ENCODE measurements at places on chromosomes 2 and 18. TPM values are rescaled to one million over a fixed set of nuclear protein-coding genes. Genes with fewer than 3 reads are reported as not detected.

SERPINB4 gene
- not detected for total RNA-seq

GRCh38 chr2:235413064-235413463 is 80.8 kb upstream of the AGAP1 start:
- H3K4me1 ChIP-seq, result no peaks in the 10 kb centered on the region
- no peak overlapping the region for H3K4me3 ChIP-seq
- H3K27ac ChIP-seq, result no peak overlapping the region
- no peak for DNase-seq
- no peaks in the 10 kb centered on the region for H3K36me3 ChIP-seq
- H3K27me3 ChIP-seq, result no peaks in the 10 kb centered on the region

HOXD10 gene
- total RNA-seq, result not detected

ANKRD44 gene
- total RNA-seq, result 291 TPM

- H3K36me3 ChIP-seq, result no peaks in the 10 kb centered on the region
- H3K4me1 ChIP-seq, result no peaks in the 10 kb centered on the region
- no peak for DNase-seq
Observed at GRCh38 chr2:159042115-159042850, 73.8 kb downstream of the TANC1 start.

DNA sequence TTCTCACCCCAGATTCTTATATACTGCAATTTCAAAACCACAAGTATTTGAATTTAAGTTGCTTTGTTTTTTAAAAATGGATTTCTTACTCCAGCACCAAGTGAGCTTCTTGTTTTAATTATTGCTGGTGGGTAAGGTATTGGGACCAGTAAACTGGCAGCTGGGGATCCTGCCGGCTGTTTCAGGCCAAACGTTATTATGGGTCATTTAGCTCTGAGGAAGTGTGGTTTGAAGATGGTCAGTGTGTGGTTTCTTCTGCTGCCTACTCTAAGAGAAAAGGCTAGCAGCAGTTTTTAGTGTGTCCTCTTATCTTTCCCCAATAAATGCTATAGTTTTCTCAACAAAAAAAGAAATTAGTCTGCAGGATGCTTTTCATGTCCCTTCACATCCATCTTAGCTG is 30.6 kb downstream of the CFAP221 start:
- no peaks in the 10 kb centered on the region for H3K4me1 ChIP-seq
- no peak for DNase-seq
- no peak overlapping the region for H3K27ac ChIP-seq
- no peaks in the 10 kb centered on the region for H3K27me3 ChIP-seq
- H3K4me3 ChIP-seq, result no peak overlapping the region

GRCh38 chr18:3525870-3526420 is 76.0 kb downstream of the TGIF1 start:
- H3K4me1 ChIP-seq, result no peaks in the 10 kb centered on the region
- DNase-seq, result peak; percentile 14
- H3K27ac ChIP-seq, result no peak overlapping the region
- no peaks in the 10 kb centered on the region for H3K27me3 ChIP-seq
- no peaks in the 10 kb centered on the region for H3K36me3 ChIP-seq
- H3K4me3 ChIP-seq, result peak overlapping the region; percentile 15

ESPNL gene
- total RNA-seq, result 0.27 TPM

- H3K4me1 ChIP-seq, result no peaks in the 10 kb centered on the region
- H3K27me3 ChIP-seq, result no peaks in the 10 kb centered on the region
- no peak overlapping the region for H3K27ac ChIP-seq
- H3K36me3 ChIP-seq, result peaks cover 12% of the 10 kb centered on the region
- no peak for DNase-seq
Observed at GRCh38 chr2:213315168-213315876, 31.1 kb downstream of the SPAG16 start.

ZNF521 gene
- total RNA-seq, result not detected

GRCh38 chr2:135762022-135762421 is 20.4 kb downstream of the UBXN4 start:
- H3K27ac ChIP-seq, result no peak overlapping the region
- no peaks in the 10 kb centered on the region for H3K4me1 ChIP-seq
- peaks cover 25% of the 10 kb centered on the region for H3K36me3 ChIP-seq
- no peaks in the 10 kb centered on the region for H3K27me3 ChIP-seq
- no peak overlapping the region for H3K4me3 ChIP-seq

- no peaks in the 10 kb centered on the region for H3K27me3 ChIP-seq
- H3K4me3 ChIP-seq, result no peak overlapping the region
- no peaks in the 10 kb centered on the region for H3K4me1 ChIP-seq
- DNase-seq, result no peak
- H3K36me3 ChIP-seq, result no peaks in the 10 kb centered on the region
Observed at GRCh38 chr18:39481281-39481680, 1915.7 kb upstream of the CELF4 start.

DNA sequence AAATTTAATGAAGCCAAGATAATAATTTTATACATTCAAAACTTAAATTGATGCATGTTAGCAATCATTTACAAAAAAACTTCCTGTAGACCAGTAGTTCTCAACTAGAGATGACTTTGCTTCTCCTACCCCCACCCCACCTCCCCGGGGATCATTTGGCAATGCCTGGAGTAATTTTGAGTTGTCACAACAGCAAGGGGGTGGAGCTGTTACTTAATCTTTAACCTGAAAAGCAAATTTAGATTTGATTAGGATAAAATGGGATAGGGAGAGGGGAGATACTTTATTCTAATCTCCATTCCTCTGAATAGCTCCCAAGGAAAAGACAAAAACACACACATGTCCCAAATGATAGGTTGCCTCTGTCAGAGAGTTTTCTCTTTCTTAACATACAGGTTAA is 4.2 kb downstream of the SLC40A1 start:
- peaks cover 17% of the 10 kb centered on the region for H3K4me1 ChIP-seq
- H3K27me3 ChIP-seq, result no peaks in the 10 kb centered on the region
- no peak for DNase-seq
- no peak overlapping the region for H3K4me3 ChIP-seq

GRCh38 chr2:74835831-74836674 is 2.1 kb downstream of the HK2 start:
- peak; percentile 47 for DNase-seq
- H3K27ac ChIP-seq, result peak overlapping the region; percentile 67
- peaks cover 41% of the 10 kb centered on the region for H3K4me1 ChIP-seq
- no peaks in the 10 kb centered on the region for H3K27me3 ChIP-seq
- H3K4me3 ChIP-seq, result peak overlapping the region; percentile 72

GRCh38 chr2:123518367-123518766 is 506.7 kb upstream of the CNTNAP5 start:
- H3K4me1 ChIP-seq, result no peaks in the 10 kb centered on the region
- H3K36me3 ChIP-seq, result no peaks in the 10 kb centered on the region
- no peak for DNase-seq
- no peak overlapping the region for H3K27ac ChIP-seq
- no peak overlapping the region for H3K4me3 ChIP-seq

GRCh38 chr2:182224669-182225068 is 202.2 kb downstream of the PDE1A start:
- H3K4me3 ChIP-seq, result no peak overlapping the region
- H3K27me3 ChIP-seq, result no peaks in the 10 kb centered on the region
- H3K36me3 ChIP-seq, result no peaks in the 10 kb centered on the region

GRCh38 chr2:192126912-192127311 is 67.8 kb downstream of the TMEFF2 start:
- H3K4me1 ChIP-seq, result no peaks in the 10 kb centered on the region
- H3K27ac ChIP-seq, result no peak overlapping the region
- H3K27me3 ChIP-seq, result no peaks in the 10 kb centered on the region

DNA sequence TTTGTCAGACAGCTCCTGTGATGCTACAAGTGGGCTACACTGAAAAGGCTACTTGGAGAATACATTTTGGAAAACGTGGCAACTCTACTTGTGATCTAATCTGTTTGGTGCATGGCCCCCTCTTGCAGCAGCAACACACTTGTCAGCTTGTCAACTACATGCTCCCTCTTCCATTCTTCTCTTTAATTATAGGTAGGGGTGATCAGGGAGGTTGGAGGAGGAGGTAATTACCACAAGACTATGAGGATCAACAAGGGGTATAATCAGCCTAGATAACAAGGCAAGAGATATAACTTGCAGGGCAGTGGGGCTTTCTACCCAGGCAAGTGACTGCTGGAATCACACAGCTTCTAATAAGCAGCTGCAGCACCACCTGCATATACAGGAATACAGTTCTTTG is 104.9 kb downstream of the ACVR1 start:
- H3K4me3 ChIP-seq, result no peak overlapping the region
- H3K4me1 ChIP-seq, result no peaks in the 10 kb centered on the region
- no peak for DNase-seq
- H3K36me3 ChIP-seq, result no peaks in the 10 kb centered on the region
- no peaks in the 10 kb centered on the region for H3K27me3 ChIP-seq

GRCh38 chr18:21179590-21180220 is 62.3 kb upstream of the GREB1L start:
- DNase-seq, result peak; percentile 14
- H3K27me3 ChIP-seq, result no peaks in the 10 kb centered on the region
- no peaks in the 10 kb centered on the region for H3K36me3 ChIP-seq
- no peak overlapping the region for H3K4me3 ChIP-seq
- no peak overlapping the region for H3K27ac ChIP-seq

DNA sequence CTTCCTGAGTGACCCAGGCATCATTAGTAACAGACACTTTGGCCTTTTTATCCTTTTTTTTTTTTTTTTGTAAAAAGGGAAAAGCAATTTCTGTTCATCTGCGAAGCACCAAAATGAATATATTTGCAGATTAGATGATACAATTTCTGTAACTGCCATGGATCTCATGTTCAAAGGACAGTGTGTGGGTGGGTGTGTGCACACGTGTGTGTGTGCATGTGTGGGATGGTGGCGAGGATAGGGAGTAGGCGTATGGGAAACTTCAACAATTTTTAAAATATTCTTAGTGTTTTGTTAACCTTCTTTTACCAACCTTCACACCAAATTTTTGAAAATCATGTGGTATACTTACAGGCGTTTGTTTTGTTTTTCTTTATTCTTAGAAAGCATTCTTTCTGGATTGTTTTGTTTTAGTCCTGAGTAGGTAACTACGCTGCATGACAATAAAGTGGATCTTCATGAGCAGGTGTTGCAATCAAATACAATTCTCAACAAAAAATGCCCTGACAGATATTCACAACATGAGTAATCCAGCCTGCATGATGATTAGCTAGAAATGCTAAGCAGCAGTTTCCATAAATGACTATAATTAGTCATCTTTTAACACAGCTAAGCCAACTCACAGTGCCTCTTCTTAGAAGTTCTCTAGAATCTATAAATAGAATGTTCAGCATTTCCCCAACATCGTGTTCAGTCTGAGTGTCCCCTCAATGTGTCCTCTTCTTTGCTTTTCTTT is 53.5 kb upstream of the RMDN2 start:
- no peak for DNase-seq
- H3K27ac ChIP-seq, result no peak overlapping the region
- H3K36me3 ChIP-seq, result no peaks in the 10 kb centered on the region
- no peaks in the 10 kb centered on the region for H3K4me1 ChIP-seq

GRCh38 chr2:17298453-17298852 is 219.8 kb downstream of the RAD51AP2 start:
- no peaks in the 10 kb centered on the region for H3K27me3 ChIP-seq
- no peak overlapping the region for H3K27ac ChIP-seq
- H3K4me3 ChIP-seq, result no peak overlapping the region
- no peak for DNase-seq
- H3K4me1 ChIP-seq, result no peaks in the 10 kb centered on the region

- H3K4me1 ChIP-seq, result no peaks in the 10 kb centered on the region
- no peak for DNase-seq
- no peaks in the 10 kb centered on the region for H3K36me3 ChIP-seq
- no peak overlapping the region for H3K4me3 ChIP-seq
- H3K27me3 ChIP-seq, result no peaks in the 10 kb centered on the region
Observed at GRCh38 chr2:36329251-36329650, 26.3 kb upstream of the CRIM1 start.

DNA sequence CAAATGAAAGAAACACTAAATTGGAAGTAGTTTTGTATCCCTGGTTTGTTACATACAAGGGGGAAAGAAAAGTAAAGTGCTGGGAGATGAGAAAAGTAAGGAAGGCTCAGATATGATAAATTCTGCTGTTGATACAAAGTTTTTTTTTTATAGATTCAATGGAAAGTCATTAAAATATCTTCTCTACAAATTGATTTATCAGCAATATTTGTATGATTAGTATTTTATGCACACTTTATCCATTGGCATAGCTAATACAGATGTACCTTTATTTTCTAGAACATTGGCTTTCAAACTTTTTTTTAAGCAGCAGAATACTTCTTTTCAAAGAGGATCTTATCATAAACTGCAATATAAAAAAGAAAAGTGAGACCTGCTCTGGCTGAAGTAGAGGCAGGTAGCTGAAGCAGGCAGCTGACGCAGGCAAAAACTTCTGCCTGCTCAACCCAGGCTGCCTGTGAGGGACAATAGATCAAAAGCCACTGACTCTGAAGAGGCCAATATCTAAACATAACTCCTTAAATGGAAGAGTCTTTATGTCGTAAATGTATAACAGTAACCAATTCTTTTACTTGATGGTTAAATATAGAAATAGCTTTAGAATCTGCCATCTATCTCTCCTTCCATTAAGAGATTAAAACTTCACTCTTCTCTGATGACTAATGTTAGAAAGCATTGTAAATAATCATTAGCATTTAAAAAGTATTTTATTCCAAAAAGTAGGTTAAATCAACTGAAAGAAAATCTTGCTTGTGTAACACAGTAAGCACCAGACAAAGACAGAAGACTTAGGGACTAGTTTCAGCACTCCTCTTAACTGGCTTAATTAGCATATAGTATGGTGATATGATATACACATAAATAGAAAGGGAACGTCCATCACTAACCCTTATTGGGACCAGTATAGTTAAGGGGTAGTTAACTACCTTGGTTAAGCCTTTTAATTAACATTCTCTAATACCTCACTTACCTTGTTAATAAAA is 174.2 kb downstream of the SLC39A10 start:
- DNase-seq, result no peak
- H3K36me3 ChIP-seq, result no peaks in the 10 kb centered on the region
- H3K27ac ChIP-seq, result no peak overlapping the region
- H3K4me3 ChIP-seq, result no peak overlapping the region
- peaks cover 7% of the 10 kb centered on the region for H3K27me3 ChIP-seq

ABCB11 gene
- total RNA-seq, result not detected

- H3K27ac ChIP-seq, result no peak overlapping the region
- H3K4me3 ChIP-seq, result no peak overlapping the region
- DNase-seq, result no peak
- H3K27me3 ChIP-seq, result no peaks in the 10 kb centered on the region
- H3K4me1 ChIP-seq, result no peaks in the 10 kb centered on the region
Observed at GRCh38 chr2:238720232-238720672, 127.6 kb upstream of the TWIST2 start.

- DNase-seq, result no peak
- no peak overlapping the region for H3K27ac ChIP-seq
- H3K36me3 ChIP-seq, result no peaks in the 10 kb centered on the region
- no peaks in the 10 kb centered on the region for H3K4me1 ChIP-seq
Observed at GRCh38 chr18:62486290-62486964, 36.4 kb upstream of the ZCCHC2 start.

- H3K36me3 ChIP-seq, result peaks cover 70% of the 10 kb centered on the region
- no peaks in the 10 kb centered on the region for H3K27me3 ChIP-seq
- H3K4me3 ChIP-seq, result no peak overlapping the region
Observed at GRCh38 chr18:62258616-62259015, 66.5 kb upstream of the TNFRSF11A start.

GRCh38 chr2:222949690-222950323 is 89.0 kb downstream of the ACSL3 start:
- H3K4me3 ChIP-seq, result no peak overlapping the region
- no peaks in the 10 kb centered on the region for H3K36me3 ChIP-seq
- no peak for DNase-seq
- H3K4me1 ChIP-seq, result no peaks in the 10 kb centered on the region
- no peak overlapping the region for H3K27ac ChIP-seq
- H3K27me3 ChIP-seq, result no peaks in the 10 kb centered on the region

GRCh38 chr2:118003396-118003824 is 10.5 kb downstream of the CCDC93 start:
- no peaks in the 10 kb centered on the region for H3K27me3 ChIP-seq
- peak; percentile 68 for DNase-seq
- no peaks in the 10 kb centered on the region for H3K4me1 ChIP-seq

BOLL gene
- total RNA-seq, result not detected

Measured in naive thymus-derived CD4-positive, alpha-beta T cell (primary cell).